Spinal cord (tissue), 10 donors: ENCODE measurements at places on chromosomes 16 and 17.
A peak's percentile ranks its signal among the peaks of the same experiment; 100 is the strongest.

- DNase-seq = no peak
Observed at GRCh38 chr16:86016201-86016965, 117.4 kb downstream of the IRF8 start.

DNA sequence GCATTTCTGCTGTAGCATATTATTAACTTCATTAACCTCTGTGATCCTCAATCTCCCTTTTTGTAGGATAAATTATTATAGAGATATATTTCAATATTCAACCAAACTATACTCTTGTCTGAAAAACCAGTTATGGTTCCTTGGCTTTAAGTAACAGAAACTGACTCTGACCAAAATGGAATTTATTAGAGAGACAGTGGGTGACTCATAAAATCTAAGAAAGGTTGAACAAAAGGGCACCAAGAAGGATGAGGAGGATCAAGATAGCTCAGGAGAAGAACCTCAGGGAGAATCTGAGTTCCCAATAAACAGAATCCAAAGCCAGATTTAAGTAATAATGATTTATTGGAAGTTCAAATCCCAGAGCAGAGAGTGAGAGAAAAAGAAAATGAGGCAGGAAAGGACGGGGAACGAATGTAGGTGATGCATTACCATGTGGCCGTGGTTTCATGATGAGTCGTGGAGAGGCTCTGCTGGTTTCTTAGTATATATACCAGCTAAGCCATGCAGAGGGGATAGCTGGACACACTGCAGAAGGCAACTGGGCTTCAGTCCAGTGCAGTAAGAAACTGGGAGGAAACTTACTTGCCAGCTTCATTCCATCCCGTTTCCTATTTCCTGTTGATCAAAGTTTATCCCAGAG lies 151.5 kb upstream of the GOT2 start:
- no peak for DNase-seq

DNA sequence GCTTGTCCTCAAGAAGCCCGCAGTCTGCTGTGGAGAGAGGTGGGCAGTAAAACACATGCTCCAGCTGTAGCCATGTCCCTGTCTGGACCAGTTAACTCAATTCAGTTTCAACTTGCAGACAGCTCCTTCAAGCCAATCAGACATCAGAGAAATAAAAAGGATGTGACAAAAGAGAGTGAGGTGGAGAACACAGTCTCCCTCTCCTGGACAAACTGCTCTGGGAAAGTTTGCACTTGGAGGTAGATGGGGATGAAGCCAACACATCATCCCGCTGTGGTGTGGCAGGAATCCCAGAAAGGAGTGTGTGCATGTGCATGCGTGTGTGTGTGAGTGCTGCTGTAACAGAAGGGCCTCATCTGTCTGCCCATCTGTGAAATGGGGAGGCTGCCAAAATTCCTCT lies 358.6 kb upstream of the ASIC2 start:
- peak; percentile 93 for DNase-seq

GRCh38 chr17:63558441-63558840 lies 8.2 kb downstream of the DCAF7 start:
- no peak for DNase-seq

- DNase-seq = no peak
Observed at GRCh38 chr17:31444026-31444425, 52.6 kb downstream of the RAB11FIP4 start.

GRCh38 chr16:89449726-89450335 lies 40.5 kb downstream of the ANKRD11 start:
- no peak for DNase-seq

DNA sequence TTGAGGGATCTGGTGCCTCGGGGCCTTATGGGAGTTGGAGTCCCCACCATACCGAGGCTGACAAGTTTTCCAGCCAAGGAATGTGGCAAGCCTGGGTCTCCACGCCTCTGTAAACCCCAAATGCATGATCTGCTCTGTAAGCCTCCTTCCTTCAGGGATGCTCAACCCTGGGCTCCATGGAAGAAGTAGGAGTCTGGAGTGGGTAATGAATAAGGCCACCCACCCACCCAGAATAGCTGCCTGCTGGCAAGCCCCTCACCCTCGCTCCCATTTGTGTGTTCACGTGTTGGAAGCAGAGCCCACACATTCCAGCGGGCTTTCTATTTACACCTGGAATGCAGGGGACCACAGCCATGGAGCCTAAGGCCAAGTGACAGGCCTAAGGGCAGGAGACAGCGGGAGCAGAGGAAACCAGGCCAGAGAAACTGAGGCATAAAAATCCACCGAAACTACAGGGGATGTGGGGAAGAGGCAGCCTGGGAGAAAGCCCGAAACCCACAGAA lies 4.4 kb downstream of the DLG4 start:
- no peak for DNase-seq

GRCh38 chr16:48616571-48616970 lies 6.6 kb upstream of the N4BP1 start:
- DNase-seq = no peak

GRCh38 chr17:35293151-35293847 lies 50.4 kb downstream of the SLFN5 start:
- no peak for DNase-seq

DNA sequence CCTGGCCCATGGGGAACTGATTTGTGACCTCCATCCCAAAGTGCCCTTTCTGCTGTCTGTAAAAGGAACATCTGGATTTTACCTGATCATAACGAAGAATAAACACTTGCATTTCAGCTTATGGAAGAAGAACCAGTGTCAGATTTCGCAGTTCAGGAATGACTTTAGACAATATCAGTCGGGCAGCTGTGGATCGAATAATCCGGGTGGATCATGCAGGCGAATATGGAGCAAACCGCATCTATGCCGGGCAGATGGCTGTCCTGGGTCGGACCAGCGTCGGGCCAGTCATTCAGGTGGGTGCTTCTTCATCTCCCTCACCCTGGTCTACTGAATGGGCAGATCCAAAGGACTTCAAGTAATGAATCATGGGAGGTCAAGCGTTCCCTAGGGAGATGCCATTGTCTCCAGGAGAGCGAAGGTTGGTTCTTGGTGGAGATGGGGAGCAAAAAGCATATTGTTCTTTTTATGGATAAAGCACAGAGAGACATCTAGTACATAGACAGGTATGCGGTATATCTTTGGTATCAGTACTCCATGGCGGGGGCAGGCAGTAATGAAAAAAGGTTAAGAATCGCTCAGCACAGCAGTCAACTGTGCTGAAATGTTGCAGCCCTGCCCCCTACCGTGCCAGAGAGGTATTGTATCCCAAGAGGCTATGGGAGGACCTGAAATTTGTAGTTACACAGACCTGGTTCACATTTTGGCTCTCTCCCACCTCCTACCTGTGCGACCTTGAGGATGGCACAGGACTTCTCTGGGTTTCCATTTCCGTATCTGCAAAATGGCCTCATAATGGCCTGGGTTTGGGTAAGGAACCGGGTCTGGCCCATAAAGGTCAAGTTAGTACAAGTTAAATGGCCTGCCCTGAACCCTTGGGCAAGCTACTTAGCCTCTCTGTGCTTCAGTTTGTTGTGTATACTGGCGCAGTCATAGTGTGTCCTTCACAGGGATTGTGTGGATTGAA lies 4.7 kb downstream of the COQ7 start:
- no peak for DNase-seq

GRCh38 chr16:59605706-59606105 lies 871.6 kb upstream of the GOT2 start:
- no peak for DNase-seq

GRCh38 chr16:75402159-75402820 lies 31.0 kb downstream of the CFDP1 start:
- DNase-seq = no peak

GRCh38 chr16:19722269-19722952 lies 4.3 kb downstream of the IQCK start:
- DNase-seq = no peak

- DNase-seq = no peak
Observed at GRCh38 chr17:33593991-33594390, 300.9 kb upstream of the ASIC2 start.

- no peak for DNase-seq
Observed at GRCh38 chr16:25372716-25373115, 115.1 kb upstream of the ZKSCAN2 start.

DNA sequence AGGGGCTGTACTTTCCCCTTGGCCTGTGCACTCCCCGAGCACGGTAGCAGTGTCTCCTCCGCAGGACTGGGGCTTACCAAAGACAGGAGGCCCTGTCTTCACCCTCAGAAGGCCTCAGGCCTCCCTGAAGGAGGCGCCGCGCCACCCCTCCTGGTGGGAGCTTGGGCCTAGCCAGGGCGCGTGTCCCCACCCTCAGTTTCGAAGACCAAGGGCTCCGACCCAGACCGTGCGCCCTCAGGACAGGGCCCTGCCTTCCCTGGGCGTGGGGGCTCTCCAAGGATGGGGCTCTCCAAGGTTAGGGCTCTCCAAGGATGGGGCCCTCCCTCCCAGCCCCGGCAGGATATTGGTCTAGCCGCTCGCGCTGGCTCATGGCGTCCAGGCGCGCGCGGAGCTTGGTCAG lies 11.8 kb downstream of the PLCD3 start:
- no peak for DNase-seq

GRCh38 chr17:44747566-44747965 lies 11.2 kb upstream of the ADAM11 start:
- no peak for DNase-seq

DNA sequence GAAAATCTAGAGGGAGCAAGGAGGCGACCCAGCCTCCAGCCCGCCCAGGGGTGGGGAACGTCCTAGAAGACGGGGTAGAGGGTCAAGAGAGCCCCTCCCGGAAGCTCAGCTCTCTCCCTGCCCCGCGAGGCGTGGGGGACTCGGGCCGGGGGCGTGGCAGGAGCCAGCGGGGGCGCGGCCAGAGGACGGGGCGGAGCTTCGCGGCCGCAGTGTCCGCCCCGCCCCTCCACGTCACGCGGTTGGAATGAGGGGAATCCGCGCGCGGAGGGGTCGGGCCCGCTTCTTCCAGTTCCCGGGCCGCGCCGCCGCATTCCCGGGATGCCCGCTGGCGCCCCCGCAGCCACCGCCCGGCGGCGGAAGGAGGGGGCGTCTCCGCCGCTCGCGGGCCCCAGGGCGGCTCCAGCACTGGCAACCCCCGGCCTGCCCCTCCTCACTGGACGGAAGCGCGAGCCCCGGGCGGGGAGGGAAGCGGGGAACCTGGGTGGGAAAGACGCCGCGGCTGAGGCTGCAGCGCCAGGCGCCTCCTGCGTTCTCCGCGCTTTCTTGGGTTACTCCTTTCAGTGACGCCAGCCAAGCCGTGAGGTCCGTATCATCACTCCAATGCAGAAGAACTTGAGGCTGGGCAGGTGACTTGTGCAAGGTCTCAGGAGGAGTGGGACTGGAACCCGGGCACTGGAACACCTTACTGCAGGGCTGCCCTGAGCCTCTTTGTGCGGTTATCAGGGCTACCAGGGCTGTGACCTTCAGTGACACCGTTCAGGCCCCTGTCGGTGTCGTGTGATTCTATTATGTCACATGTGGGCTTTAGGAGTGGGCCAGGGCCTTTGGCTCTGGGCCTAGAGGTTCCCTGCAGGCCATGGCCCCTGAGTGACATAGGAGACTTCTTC lies 4.3 kb downstream of the MYO1C start:
- DNase-seq = no peak

- DNase-seq = no peak
Observed at GRCh38 chr16:86075488-86075785, 176.5 kb downstream of the IRF8 start.

DNA sequence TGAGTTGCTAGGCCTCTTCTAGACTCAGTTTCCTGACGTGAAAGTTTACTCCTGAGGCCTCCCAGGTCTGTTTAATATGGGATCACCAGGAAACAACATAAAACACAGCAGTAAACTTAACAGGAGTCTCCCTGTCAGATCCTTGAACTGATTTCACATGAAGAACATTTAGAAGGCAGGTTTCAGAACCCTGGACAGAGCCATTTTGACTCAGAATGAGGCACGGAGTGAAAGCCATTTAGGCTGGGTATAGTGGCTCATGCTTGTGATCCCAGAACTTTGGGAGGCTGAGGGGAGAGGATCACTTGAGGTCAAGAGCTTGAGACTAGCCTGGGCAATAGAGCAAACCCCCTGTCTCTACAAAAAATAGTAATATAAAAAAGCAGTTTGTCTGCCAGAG lies 289.1 kb downstream of the CA10 start:
- DNase-seq = no peak

DNA sequence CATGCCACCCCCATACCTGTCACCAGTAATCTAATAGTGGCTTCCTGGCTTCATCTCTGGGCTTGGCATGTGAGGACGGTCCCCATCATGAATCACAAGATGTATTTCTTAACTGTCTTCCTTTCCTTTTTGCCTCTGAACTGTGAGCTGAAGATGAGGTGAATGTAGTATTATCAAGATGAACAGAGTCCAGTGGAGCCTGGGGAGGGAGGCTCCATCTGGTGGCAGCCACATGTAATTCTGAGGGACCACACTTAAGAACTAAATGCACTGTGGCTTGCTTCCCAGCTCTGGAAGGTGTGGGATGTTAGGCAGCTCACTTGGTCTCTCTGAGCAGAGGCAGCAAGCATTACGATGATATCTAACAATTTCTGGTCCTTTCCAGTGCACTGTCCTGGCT lies 354.9 kb upstream of the ASIC2 start:
- peak; percentile 36 for DNase-seq

- no peak for DNase-seq
Observed at GRCh38 chr16:66207139-66207882, 159.2 kb upstream of the CDH5 start.

DNA sequence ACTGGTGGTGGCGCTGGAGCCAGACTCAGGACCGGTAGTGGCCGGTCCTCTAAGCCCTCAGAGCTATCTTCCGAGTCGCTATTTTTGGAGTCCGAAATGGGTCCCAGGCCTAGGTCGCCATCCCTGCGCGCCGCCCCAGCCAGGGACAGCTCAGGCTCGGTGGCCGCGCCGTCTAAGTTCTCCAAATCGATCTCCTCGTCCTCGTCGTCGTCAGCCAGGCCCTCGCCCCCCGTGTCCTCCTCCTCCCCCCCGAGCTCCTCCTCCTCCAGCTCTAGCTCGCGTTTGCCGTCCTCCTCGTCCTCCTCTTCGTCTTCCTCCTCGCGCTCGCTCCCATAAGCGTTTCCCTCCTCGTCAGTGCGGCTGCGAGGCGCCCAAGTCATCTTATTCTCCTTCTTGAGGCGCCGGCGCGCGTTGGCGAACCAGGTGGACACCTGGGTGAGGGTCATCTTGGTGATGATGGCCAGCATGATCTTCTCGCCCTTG lies 1.6 kb downstream of the IRX3 start:
- no peak for DNase-seq

DNA sequence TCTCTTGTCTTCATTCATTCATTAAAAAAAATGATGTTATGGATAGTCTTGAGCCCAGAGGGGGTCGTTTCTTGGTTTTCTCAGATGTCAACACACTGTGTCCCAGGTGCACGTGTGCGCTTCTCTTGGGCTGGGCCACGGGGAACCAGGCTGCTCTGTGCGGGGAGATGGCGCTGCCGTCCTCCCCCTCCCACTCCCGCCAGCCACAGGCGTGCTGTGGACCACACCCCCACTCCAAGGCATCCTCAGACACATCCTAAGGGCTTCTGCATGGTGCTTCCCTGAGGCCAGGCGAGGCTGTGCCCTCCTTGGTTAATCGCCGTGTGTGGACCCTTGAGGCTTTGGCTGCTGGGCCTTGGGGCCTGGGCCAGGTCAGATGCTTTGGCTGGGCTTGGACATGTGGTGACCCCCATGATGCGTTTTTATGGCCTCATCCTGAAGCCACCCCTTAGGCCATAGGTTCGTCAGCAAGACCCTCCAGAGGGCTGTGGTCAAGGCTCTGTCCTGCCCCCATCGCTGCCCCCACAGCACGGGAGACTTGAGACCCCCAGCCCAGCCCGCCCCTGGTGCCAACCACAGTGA lies 245.7 kb upstream of the CIBAR2 start:
- no peak for DNase-seq
